ENCODE measurements at places on chromosomes 11 and 22.
A peak's percentile ranks its signal among the peaks of the same experiment; 100 is the strongest.

- H3K36me3 ChIP-seq, result no peaks in the 10 kb centered on the region
- no peak overlapping the region for H3K4me3 ChIP-seq
- H3K27ac ChIP-seq, result no peak overlapping the region
These were observed 382.1 kb downstream of the KCNA4 start for GRCh38 chr11:29634744-29635143.

DNA sequence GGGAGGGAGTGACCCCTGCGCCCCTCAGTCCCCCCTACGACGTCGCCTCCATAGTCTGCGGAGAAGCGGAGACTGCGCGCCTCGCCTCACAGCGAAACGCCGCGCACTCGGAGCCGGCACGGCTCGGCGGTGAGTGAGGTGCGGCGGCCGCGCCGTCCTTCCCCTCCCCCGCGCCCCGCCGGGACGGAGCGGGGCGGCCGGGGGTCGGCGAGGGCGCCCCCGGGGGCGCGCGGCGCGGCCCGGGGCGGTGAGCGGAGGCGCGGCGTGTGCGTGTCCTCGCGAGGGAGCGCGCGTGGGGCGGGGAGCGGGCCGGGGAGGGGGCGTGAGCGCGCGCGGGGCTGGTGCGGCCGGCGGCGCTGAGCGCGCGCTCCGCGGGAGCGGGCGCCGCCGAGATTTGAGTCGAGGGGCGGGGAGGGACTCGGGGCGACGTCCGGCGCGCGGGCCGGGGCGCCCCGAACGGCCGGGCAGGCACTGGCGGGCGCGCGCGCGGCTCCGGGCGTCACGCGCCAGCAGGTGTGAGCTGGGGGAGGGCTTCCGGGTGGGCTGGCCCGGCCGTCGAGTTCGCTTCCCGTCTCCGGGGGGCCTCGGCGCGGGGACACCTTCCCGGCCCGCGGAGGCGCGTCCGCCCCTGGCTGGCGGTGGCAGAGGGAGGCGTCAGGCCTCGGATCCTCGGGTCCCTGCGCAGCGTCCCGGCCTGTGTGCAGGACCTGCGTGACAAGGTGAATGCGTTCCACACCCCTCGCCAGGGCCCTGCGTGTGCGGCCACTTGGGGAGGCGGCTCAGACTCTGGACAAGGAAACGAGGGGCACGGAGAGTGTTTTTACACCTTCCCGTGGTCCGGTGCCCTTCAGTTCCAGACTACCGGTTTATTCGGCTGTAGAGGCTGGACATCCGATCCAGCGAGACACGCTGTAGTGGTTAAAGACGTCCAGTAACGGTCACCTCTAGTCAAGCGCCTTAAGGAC lies 50.4 kb downstream of the FAM83F start:
- H3K4me3 ChIP-seq, result peak overlapping the region; percentile 93
- peaks cover 19% of the 10 kb centered on the region for H3K27me3 ChIP-seq
- peak; percentile 88 for DNase-seq
- peak overlapping the region; percentile 100 for H3K27ac ChIP-seq

DNA sequence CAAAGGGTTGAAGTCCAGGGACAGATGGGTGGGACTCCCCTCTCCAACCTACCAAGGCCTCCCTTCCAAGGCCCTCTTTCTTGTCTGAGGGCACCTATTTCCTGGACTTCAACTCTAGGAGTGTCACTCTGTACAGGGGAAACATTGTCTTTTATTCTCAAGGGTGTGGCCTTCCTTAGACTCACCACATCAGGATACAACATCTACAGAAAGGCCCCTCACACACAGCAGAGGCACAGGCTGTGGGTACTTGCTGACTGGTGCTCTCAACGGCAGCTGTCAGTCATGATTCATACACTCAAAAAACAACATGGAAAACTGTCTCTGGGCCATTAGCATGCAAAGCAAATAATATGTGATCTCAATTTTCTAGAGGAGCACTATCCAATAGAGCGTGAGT lies 78.0 kb downstream of the RCN1 start:
- H3K4me3 ChIP-seq, result no peak overlapping the region
- H3K4me1 ChIP-seq, result no peaks in the 10 kb centered on the region
- H3K36me3 ChIP-seq, result no peaks in the 10 kb centered on the region
- peaks cover 6% of the 10 kb centered on the region for H3K27me3 ChIP-seq

GRCh38 chr11:109401545-109401944 lies 20.4 kb upstream of the C11orf87 start:
- no peaks in the 10 kb centered on the region for H3K36me3 ChIP-seq
- H3K27me3 ChIP-seq, result peaks cover 1% of the 10 kb centered on the region
- DNase-seq, result no peak
- H3K4me1 ChIP-seq, result no peaks in the 10 kb centered on the region
- no peak overlapping the region for H3K4me3 ChIP-seq

DNA sequence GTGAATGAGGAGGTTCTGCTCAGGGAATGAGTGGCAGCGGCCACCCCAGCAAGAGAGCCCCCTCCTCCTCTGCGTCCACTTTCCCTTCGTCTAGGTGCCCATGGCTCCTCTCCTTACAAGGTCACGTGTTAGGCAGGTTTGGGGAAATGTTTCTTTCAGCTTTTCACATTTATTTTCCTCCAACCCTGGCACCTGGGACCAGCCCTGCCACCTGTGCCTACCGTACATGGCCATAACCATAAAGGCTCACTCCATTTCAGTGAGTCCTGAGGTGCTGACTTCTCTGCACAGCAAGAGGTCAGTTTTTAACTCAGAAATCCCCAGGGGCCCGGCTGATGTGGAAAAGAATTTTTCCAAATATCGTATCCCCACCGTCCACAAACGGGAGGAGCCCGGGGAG lies 71.2 kb downstream of the FLI1 start:
- no peak overlapping the region for H3K4me3 ChIP-seq
- no peak overlapping the region for H3K27ac ChIP-seq
- H3K36me3 ChIP-seq, result peaks cover 20% of the 10 kb centered on the region
- DNase-seq, result no peak

DNA sequence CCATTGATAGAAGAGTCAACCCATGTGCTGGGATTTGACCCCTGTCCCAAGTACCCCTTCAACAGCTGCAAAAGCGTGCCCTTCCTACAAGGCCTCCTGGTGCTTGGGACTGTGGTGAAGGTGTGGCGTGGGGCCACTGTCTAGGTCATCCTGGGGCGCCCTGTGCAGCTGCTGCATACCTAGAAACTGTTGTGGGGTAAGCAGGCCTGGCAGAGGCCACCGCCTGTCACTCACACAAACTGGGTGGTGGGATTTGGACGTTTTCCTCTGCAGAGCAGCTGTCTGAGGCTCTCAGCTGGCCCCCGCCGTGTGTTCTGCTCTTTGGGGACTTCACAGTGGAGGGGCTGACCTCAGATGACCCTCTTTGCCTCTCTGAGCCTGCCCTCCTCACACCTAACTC lies 69.7 kb downstream of the SCN3B start:
- H3K27me3 ChIP-seq, result no peaks in the 10 kb centered on the region
- no peak overlapping the region for H3K27ac ChIP-seq
- H3K4me1 ChIP-seq, result peaks cover 9% of the 10 kb centered on the region
- DNase-seq, result no peak

DNA sequence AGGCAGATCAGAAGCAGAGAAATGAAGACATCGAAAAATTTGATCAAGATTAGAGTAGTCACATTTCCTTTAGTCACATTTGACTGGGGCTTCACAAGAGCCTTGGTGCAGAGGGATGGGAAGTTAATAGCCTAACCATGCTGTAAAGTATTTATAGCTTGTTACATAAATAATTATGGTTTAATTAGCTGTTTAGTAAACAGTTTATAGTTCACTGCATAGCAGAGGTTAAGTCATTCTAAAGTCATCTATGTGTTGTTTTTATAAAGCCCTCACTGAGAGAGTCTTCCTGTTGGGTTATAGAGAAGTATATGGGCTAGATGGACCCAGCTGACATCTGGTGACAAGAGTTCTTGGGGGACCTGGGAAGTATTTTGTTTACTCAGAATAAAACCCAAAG lies 47.1 kb downstream of the INSC start:
- H3K4me1 ChIP-seq, result no peaks in the 10 kb centered on the region
- no peak for DNase-seq
- H3K27me3 ChIP-seq, result peaks cover 1% of the 10 kb centered on the region
- no peaks in the 10 kb centered on the region for H3K36me3 ChIP-seq

DNA sequence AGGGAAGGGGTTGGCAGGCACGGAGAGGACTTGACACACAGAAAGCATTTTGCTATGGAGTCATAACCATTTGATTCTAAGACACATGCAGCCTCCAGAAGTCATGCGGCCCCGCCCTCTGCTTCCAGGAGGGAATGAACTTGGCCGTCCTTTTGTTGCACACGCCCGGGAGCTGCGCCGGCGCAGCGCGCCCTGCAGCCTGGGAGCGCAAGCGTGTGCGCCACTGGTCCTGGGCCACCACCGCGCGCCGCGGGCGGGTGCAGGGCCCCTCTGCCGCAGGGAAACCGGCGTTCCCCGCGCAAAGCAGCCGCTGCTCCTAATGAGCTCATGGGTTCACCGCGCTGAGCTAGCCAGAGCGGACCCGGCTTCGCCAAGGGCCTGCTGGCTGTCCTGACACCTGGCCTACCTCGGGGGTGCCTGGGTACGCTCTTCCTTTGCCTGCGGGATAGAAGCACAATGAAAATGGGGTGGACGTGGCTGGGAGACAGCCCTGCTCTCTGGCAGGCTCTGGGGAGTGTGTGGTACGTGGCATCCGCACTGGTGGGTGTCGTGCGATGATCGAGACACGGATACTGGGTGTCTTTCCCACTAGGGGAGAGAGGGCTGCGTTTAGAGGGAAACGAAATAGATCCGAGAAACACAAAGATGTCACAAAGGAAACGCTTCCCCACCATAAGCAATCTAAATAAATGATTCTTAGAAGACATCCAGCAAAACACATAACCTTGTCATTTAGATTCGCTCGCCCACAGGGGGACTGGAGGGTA lies 669 bp downstream of the MICAL3 start:
- DNase-seq, result no peak
- H3K4me1 ChIP-seq, result peaks cover 15% of the 10 kb centered on the region
- H3K36me3 ChIP-seq, result no peaks in the 10 kb centered on the region
- H3K27ac ChIP-seq, result no peak overlapping the region
- H3K27me3 ChIP-seq, result peaks cover 18% of the 10 kb centered on the region
- H3K4me3 ChIP-seq, result peak overlapping the region; percentile 86

GRCh38 chr11:34637303-34637702 lies 16.4 kb downstream of the EHF start:
- H3K4me1 ChIP-seq, result peaks cover 11% of the 10 kb centered on the region
- H3K27me3 ChIP-seq, result peaks cover 5% of the 10 kb centered on the region
- H3K4me3 ChIP-seq, result no peak overlapping the region
- no peak for DNase-seq

DNA sequence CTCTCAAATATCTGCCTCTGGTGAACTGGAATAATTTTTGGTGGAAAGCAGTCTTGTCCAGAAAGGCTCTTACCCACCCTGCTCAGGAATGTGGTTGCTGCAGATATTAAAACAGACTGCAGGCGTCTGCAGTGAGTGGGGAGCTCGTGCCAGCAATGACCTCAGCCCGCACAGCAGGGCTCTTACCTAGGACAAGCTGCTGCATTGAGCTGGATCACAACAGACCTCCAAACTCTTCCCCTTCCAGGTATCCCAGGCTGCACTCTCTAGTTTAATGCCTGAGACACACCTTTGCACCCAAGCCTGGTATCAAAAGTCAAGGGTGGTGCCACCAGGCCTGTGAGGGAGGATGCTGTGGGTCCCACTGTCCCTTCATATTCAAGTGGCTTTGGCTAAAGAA lies 69.7 kb upstream of the CDON start:
- H3K27ac ChIP-seq, result no peak overlapping the region
- no peaks in the 10 kb centered on the region for H3K36me3 ChIP-seq
- H3K4me3 ChIP-seq, result no peak overlapping the region
- H3K4me1 ChIP-seq, result no peaks in the 10 kb centered on the region
- no peak for DNase-seq
- H3K27me3 ChIP-seq, result peaks cover 15% of the 10 kb centered on the region

Data from immature natural killer cell (primary cell).